ENCODE measurements at places on chromosomes 1 and 21.

- DNase-seq: no peak
Measured at GRCh38 chr1:186671136-186671825, 8.9 kb downstream of the PTGS2 start.

GRCh38 chr1:12075195-12076114 is 12.4 kb downstream of the TNFRSF8 start:
- no peak for DNase-seq

DNA sequence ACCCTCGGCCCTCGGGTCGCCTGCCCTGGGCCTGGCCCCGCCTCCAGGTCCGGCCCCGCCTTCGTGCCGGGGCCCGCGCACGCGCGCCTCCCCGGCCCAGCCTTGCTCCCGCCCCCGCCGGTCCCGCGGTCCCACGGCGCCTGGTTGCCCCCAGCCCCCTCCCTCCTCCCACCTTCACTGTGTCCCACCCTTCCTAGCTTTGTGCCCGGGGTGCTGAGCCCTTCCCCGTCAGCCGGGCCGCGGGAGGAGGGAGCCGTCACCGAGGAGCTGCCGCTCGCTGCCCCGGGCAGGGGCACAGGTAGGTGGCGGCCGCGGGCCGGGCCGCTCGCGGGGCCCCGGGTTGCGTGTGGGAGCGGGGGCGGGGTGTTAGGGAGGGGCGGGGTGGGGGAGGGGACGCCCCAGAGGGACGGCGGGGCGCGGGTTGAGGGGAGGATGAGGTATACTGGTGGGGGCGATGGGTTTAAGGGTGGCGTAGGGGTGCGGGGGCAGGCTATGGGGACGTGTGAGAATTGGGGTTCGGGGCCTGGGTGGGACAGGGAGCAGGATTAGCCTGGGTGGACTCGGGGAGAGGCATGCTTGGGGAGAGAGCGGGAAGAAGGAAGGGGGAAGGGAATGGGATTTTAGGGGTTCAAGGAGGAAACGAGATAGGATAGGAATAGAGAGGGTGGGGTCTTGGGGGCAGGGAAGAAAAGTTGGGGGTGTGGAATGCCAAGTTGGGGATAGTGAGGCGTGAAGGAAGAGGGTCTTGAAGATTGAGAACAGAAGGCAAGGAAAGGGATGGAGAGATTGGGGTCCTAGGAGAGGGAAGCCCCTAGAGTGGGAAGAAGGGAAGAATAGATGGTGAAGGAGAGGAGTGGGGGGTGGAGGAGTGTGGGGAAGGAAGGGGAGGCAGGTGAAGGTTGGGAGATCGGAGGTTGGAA is at the start of gene LRRC42:
Gene LRRC42, plus strand, starts transcription at position 99 of the 920 bp plus-strand sequence. CDS start 5,650 bp downstream, outside the sequence.
- no peak for DNase-seq

DNA sequence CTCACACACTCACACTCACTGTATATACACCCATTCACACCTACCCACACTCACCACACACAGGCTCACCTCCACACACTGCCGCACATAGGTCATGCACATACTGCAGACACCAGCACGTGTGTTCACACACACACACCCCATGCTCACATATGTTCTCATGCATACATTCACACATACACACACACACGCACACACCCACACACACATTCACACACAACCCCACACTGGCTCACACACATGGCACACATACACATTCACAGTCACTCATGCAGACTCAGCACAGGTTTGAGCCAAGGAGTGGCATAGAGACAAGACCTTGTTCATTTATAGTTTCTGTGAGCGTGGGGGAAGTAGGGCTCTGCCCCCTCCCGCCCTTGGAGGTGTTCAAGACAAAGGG is 41.1 kb upstream of the SLC30A1 start:
- no peak for DNase-seq

- no peak for DNase-seq
Measured at GRCh38 chr21:35367553-35367952, 318.5 kb upstream of the RUNX1 start.

DNA sequence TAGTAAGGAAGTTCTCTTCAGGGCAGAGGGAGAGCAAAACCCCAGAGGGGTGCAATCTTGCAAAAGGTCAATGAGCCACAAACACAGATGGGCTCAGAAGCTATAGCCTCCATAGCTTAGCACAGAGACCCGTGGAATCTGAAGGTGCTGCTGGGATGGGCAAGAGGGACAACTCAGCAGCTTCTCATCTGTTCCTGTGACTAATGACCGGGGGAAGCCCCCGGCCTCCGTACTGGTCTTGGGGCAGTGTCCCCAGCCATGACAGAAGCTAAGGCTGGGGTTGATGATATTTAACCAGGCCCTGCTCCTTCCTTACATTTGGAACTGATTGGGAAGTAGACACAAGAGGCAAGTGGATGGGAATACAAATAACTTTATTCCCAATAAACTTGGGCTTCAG is 19.1 kb downstream of the EXOC8 start:
- DNase-seq: no peak

- no peak for DNase-seq
Measured at GRCh38 chr1:228748431-228748830, 13.2 kb downstream of the RHOU start.

GRCh38 chr1:87959236-87959635 is 630.6 kb downstream of the LMO4 start:
- no peak for DNase-seq

GRCh38 chr1:244137725-244138124 is 86.6 kb downstream of the ZBTB18 start:
- DNase-seq: no peak

DNA sequence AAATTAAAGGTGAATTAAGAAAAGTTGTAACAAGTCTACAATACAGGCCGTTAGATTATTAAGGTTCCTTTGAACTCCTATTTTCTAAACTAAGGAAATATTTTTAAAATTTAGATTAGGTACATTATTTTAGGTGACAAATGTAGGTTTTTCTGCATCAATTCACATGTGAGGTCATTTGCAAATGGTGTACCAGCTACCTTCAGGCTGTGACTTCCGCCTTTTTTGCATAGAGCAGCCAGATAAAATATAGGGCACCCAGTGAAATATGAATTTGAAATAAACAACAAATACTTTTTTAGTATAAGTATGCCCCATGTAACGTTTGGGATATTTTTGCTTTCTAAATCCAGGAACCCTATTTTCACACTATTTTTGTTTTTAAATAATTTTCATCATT is 544.0 kb downstream of the LMO4 start:
- no peak for DNase-seq

DNA sequence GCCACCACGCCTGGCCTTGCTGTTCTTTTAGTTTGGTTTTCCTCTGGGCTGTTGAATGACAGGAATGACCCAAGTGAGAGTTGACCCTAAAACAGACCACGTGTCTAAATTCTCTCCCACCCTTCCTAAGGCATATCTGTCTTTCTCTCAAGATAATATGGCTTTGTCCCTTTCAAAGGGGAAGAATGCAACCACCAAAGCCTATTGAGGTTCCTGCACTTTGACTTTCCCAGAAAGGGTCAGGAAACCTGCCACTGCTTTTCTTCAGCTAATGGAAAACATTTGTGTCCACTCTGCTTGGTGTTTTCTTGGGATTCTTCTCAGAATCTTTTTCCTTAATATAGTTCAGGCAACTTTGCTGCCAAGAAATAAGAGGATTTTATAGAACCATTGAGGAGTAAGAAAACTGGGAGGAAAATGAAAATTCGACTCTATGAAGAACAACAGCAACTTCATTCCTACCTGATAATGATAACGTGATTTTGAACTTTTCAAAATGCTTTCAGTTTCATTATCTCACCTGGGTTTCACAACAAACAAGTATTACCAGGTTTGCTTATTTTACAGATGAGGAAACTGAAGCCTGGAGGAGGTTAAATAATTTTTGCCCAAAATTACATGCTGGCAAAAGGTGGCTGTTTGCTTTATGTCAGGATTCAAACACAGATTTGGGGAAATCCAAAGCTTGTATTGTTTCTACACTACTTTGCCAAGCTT is 6.9 kb downstream of the PLPP3 start:
- no peak for DNase-seq

DNA sequence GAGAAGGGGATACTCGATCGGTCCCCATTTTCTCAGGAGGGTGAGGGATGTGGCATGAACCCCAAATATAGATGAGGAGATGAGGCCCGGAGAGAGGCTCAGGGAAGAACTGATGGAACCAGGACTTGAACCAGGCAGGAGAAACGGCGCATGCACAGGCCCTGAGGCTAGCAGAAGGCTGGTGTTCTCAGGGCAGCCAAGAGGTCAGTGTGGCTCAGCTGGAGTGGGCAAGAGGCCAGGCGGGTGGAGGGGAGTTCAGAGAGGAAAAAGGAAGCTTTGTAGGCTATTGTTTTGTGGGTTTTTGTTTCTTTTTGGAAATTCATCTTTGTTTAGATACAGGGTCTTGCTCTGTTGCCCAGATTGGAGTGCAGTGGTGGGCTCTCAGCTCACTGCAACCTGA is 122.0 kb downstream of the LACTBL1 start:
- DNase-seq: no peak

DNA sequence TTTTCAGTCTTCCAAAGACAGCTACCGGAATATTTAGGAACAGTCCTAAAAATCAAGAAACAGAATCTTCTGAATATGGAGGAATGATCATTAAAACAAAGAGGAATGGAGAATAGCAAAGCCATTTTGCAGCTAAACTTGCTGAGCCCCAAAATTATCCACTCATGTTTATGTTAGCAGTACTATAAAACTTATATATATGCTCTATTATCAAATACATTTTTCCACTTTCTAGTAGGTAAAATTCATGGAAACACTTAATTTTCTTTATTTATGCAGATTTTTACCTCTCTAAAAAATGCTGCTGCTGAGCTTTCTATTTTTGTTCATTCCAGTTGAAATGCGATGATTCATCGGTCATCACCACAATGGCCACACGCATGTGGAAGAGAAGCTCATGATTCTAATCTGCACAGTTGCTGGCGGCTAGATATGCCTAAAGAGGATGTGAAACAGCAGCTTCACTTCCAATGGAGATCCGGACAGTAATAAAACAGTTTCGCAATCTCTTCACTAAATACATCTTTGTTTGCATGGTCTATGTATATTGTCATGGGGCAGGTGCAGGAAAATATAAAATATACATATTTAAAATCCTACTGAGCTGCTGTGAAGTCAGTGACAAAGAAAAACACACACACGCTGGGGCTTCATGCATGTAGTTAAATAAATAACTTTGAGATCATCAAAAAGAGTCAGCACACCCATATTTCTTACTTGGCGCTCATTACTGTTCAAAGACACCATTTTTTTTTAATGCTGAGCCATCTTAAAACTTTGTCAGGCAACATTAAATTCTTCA is 292.2 kb downstream of the SMYD3 start:
- DNase-seq: no peak

GRCh38 chr1:151984313-151984956 is 9.2 kb downstream of the S100A10 start:
- DNase-seq: no peak

DNA sequence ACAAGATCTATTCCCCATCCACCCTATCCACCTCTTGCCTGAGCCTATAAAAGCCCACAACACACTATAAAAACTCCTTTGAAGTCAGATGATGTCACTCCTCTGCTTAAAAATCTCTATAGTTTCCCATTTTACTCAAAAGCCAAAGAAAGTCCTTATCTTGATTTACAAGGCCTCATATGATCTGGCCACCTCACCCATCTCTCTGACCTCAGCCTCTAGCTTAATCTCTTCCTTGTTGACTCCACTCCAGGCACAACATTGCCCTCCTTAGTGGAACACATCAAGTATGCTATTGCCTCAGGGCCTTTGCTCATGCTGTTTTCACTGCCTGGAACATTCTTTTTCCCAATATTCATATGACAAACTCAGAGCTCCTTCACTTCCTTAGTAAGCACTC is 33.3 kb downstream of the ZNF281 start:
- DNase-seq: peak; percentile 35

DNA sequence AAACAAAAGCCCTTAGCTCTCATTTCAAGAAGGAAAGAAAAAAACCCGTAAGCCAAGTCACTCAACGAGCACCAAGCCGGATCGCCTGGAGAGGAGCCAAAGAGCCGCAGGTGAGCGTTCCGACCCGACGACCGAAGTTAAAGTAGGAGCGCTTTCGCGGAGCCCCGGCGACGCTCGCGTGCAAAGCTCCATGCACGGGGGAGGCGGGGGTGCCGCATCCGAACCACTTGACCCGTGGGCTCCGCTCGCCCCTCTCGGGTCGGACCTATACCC is 382 bp downstream of the GPBP1L1 start:
- peak; percentile 34 for DNase-seq

- no peak for DNase-seq
Measured at GRCh38 chr1:119946724-119947123, 50.4 kb upstream of the ADAM30 start.

- no peak for DNase-seq
Measured at GRCh38 chr1:173570370-173571007, 32.4 kb downstream of the SLC9C2 start.

DNA sequence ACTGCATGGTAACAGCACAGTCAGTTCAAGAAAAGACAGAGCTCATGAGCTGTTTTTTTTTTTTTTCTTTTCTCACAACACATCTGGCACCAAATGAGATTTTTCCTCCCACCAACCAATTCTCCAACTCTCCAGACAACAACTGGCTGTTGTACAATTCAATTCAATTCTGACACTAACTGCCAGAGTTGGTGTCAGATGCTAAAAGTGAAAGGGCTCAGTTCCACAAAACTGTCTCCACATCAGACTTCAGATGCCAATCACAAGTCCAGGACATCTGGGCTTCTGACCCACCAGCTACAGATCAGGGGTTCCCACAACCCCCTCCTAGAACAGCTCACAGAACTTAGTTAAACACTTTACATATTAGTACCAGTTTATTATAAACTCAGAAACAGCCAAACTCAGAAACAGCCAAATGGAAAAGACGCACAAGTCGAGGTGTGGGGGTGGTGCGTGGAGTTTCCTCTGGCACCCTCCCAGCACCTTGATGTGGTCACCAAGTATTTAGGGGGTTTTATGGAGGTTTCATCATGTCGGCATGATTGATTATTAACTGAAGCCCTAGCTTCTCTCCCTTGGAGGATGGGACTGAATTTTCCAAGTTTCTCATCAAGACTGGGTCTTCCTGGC is 39.2 kb upstream of the LRRC8D start:
- no peak for DNase-seq

DNA sequence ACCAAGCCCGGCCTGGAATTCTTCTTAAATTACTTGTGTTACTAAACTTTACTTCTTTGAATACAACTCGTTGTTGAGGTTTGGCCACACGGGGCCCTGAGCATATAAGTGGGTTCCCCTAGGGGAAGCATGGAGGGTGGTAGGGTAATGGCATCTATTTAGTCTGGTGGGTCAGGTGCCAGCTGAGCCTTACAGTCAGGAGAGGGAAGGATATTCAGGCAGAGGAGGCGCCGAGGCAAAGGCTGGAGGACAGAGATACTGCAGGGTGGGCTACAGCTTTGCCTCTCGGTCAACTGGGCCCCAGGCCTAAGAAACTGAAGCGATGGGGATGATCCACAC is 424 bp upstream of the NECAP2 start:
- DNase-seq: no peak
